ENCODE measurements at places on chromosomes 6 and 20. TPM values are rescaled to one million over a fixed set of nuclear protein-coding genes. Genes with fewer than 3 reads are reported as not detected.

Gene SLC22A1
- 0.09 TPM for total RNA-seq

Gene B3GALT4
- 8.7 TPM for total RNA-seq

Gene PCIF1
- 15.9 TPM for total RNA-seq

Gene DDRGK1
- 64.0 TPM for total RNA-seq

Data from fibroblast of the aortic adventitia (primary cell).